ENCODE measurements at places on chromosomes 2 and 18. TPM values are rescaled to one million over a fixed set of nuclear protein-coding genes. Genes with fewer than 3 reads are reported as not detected.

Gene GKN1
- not detected for total RNA-seq

- no peak for DNase-seq
Observed at GRCh38 chr2:48940606-48941005, 185.1 kb upstream of the LHCGR start.

GRCh38 chr2:147773479-147773878 is 71.3 kb upstream of the ACVR2A start:
- peak; percentile 26 for DNase-seq

Gene SLC35F6
- 15.4 TPM for total RNA-seq

Gene GPR55
- total RNA-seq: 0.04 TPM

DNA sequence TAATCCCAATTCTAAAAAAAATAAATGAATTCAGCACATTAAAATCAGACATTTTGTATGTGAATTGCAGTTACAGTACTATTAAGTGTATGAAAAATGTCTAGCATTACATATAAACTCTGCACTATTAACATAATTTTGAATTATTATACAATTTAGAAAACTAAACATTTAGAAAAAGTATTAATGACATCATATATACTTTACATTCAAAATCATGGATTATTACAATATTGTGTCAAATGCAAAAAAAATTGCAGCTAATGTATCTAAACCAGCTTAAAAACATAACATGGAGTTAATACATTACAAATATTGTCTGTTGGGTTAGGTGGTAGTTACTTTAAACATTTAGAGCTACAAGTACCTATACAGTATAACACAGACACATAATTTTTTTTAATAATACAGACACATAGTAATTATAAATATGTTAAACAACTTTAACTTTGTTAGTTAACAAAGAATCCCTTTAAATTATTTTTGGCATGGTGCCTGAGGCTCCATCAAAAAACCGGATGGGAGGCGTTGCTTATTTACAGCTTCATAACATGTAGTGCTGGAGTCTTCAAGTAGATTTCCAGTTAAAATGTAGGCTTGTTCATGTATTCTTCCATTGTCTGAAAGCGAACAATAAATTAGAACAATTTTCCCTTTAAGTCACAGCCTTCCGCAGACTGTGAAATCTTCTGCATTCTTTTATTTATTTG is 79.1 kb downstream of the AP1S3 start:
- DNase-seq: no peak

Gene GAREM1
- 4.9 TPM for total RNA-seq

Gene ACVR1
- total RNA-seq: 8.9 TPM

- no peak for DNase-seq
Observed at GRCh38 chr2:218988650-218989049, 3.7 kb upstream of the FEV start.

Gene SERPINB3
- total RNA-seq: not detected

DNA sequence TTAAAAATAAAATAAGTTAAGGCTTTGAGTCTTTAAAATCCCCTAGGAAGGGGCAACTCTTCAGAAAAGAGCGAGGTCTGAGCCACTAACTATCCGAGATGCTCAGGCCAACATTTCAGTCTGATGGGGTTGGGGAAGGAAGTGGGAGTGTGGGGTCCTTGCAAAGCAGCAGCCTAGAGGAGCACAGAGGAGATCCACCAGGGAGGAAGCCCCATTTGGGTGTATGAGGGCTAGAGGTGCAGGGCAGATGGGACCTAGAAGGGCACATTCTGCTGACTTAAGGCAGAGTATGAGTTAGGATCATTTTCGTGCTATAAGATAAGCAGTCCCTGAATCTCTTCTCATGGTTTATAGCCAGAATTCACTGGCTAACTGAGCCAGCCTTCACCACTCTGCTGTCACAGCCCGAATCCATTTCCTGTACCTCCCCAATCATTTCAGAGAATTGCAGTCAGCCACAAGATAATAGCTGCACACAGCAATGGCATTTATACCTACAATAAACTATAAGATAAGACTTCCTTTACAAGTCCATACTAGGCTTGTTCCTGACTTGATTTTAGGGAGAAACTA is 37.0 kb downstream of the MRPL30 start:
- no peak for DNase-seq

Gene NT5DC4
- total RNA-seq: not detected
